ENCODE measurements at places on chromosomes 11 and 22. TPM values are rescaled to one million over a fixed set of nuclear protein-coding genes. Genes with fewer than 3 reads are reported as not detected.

DNA sequence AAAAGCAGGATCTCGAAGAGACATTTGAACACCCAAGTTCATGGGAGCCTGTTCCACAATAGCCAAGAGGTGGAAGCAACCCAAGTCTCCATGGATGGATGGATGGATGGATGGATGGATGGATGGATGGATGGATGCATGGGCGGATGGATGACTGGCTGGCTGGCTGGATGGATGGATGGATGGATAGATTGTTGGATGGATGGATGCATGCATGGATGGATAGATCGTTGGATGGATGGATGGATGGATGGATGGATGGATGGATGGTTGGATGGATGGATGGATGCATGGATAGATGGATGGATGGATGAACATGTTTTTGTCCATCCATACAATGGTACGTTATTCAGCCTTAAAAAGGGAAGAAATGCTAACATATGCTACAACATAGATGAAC is 603.4 kb downstream of the BRD1 start:
- no peak for DNase-seq

DNA sequence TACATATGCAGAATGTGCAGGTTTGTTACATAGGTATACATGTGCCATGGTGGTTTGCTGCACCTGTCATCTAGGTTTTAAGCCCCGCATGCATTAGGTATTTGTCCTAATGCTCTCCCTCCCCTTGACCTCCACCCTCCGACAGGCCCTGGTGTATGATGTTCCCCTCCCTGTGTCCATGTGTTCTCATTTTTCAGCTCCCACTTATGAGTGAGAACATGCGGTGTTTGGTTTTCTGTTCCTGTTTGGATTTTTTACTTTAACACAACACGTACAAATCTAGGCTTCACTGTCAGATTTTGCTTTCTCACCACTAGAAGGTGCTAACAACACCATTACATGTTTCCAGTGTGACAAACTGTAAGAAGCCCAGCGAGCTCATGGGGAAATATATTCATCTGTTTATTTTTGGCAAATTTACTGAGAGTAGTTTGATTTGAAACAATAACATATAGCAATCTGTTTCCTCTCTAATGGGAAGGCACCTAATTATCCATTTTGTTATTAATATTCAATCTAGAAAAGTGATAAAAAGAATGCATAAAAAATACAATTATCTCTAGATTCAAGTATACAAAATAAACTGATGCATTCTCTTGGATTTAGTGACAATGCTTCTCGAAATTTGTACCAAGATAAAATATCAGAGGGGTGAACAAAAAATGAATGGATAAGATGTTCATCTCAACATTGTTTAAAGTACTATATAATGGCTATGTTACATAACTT is 23.2 kb upstream of the BIRC3 start:
- DNase-seq = no peak

The PANX3 gene
- not detected for total RNA-seq

The SCARF2 gene
- 6.4 TPM for total RNA-seq
